ENCODE measurements at places on chromosomes 6 and 20. TPM values are rescaled to one million over a fixed set of nuclear protein-coding genes. Genes with fewer than 3 reads are reported as not detected.

- no peak for DNase-seq
These were observed 469.1 kb downstream of the GJA1 start for GRCh38 chr6:121904559-121904958.

DNA sequence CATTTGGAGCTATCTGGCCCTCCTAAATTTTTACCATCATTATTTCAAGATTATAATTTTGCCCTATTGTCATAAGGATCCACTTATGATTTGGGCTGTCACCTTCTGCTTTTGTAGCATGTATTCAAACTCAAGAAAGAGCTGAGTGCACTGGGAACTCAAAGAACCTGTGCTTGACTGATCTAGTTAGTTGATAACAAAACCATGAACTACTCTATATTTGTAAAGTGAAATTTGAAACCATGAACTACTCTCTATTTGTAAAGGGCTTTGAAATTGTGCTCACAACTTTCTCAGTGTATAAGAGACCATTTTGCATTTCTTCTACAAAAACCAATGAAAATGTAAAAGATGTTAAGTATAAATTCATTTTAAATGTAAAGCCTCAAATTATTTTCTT is 77.5 kb upstream of the POPDC3 start:
- no peak for DNase-seq

- no peak for DNase-seq
These were observed 47.0 kb downstream of the GOPC start for GRCh38 chr6:117555262-117555849.

GRCh38 chr20:9294041-9294440 is 220.3 kb upstream of the LAMP5 start:
- no peak for DNase-seq

DNA sequence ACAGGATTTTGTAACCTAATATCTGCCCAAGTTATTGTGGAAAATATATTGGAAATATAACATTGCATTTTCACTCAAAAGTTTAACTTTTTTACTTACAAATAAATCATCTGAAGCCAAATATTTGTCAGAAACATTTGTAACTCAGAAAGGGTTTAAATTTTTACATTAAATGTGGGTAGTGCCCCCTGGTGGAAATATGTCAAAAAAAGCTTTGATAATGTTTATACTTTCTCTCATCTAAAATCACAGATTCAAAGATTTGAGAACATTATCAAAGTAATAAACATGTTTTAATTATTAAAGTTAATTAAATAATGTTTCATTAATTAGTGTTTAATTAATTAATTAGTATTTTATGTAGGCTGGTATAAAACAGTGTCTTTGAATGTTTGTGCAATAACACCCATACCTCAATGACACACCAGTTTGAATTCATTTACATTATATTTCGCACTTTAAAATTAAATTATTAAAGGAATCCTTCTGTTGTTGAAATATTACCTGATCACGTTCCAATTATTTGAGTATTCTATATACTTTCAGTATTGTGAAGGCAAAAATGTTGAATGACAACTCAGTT is 320.1 kb upstream of the FKBP1C start:
- no peak for DNase-seq

GRCh38 chr6:117441824-117442264 is 16.1 kb upstream of the ROS1 start:
- no peak for DNase-seq

GRCh38 chr20:63029358-63030121 is 22.8 kb upstream of the BHLHE23 start:
- no peak for DNase-seq

GRCh38 chr20:62025832-62026563 is 39.7 kb downstream of the TAF4 start:
- no peak for DNase-seq

GRCh38 chr20:41072190-41072863 is 43.7 kb downstream of the TOP1 start:
- DNase-seq, result no peak

DNA sequence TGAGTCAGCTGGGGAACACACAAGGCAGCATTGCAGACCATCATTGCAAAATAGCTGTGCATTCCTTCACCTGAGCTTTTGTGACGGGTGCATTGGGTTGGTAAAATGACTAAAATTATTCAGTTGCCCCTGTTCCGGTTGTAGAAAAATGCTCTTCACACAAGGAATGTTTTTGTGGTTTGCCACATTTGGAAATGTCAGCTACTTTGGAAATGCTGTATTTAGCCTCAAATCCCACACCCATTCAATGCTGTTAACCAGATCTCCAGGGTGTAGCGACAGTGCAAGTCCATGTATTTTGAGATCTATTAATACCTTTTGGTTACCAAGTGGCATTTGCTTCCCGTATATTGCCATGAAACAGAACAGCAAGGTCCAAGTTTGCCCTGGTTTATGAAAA is 201.2 kb downstream of the FOXA2 start:
- no peak for DNase-seq

GRCh38 chr6:106702046-106702445 is 72.7 kb downstream of the QRSL1 start:
- no peak for DNase-seq

DNA sequence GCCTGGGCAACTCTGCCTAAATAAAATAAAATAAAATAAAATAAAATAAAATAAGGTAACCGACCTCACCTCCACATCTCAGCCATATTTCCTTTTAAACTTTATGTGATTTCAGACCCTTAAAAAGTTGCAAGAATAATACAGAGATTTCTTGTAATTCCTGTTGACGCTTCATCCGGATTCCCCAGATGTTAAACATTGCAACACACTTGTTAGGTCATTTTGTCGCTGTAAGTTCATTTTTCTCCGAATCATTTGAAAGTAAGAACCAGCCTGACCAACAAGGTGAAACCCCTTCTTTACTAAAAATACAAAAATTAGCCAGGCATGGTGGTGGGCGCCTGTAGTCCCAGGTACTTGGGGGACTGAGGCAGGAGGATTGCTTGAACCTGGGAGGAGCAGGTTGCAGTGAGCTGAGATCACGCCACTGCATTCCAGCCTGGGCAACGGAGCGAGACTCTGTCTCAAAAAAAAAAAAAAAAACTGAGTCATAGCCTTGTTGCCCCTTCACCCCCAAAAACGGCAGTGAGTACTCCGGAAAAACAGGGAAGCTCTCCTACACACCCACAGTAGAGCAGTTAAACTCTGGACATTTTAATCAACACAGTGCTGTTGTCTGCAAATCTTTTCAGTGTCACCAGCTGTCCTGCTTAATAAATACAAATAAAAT is 5.9 kb downstream of the PYGB start:
- no peak for DNase-seq

DNA sequence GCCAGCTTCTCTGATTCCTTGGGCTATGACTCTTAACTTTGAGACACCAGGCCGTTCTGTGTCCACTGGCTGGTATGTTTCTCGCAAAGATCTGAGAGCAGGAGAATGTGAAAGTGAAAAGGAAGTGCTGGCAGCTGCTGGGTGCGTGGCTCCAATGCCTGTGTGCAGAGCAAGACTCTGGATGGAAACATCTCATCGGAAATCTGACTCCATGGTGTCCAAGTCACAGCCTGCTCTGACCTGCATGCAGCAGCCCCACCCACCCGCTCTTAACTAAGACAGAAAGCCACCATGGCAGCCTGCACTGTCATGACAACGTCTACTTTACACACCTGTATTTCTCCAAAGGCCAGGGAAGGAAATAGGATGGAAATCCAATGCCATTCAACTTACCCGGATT is 66.3 kb upstream of the MPC1 start:
- no peak for DNase-seq

GRCh38 chr6:131262060-131262459 is 126.8 kb downstream of the AKAP7 start:
- no peak for DNase-seq

DNA sequence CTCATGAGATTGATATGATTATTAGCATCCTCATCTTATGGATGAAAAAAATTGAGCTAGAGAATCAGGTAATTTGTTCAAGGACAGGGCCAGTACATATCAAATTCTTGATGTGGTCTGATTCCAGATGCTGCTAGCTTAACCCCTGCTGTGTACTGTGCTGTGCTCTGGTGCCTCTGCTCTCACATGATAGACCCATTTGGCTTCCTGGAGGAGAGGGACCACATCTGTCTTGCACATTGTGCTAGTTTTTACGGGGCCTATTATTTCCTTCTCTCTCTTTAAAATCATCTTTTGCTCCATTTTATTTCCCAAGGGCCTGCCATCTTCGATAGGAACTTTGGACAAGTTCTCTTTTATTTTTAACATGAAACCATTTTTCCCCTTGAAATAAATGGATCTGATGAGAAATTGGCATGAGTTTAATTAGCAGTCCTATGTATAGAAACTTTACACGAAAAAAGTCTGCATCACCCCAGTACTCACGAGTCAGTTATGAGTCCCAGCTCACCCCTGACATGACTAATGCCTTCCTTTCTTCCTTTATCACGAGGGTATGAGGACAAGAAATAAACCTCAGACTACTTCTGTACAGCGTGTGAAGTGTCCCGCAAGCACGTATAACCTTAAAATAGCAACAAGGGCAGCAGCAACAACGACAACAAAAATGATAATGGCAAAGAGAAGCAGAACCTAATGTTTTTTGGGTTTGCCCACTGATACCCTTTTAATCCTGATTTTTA is 26.5 kb downstream of the CD109 start:
- DNase-seq, result no peak

GRCh38 chr6:149450679-149451375 is 34.0 kb downstream of the ZC3H12D start:
- DNase-seq, result no peak

- no peak for DNase-seq
These were observed 90.4 kb upstream of the HIVEP1 start for GRCh38 chr6:11921751-11922150.

GRCh38 chr6:82331031-82331773 is 32.4 kb upstream of the TPBG start:
- DNase-seq, result no peak

- DNase-seq, result no peak
These were observed 151.7 kb downstream of the THBS2 start for GRCh38 chr6:169101981-169102380.

DNA sequence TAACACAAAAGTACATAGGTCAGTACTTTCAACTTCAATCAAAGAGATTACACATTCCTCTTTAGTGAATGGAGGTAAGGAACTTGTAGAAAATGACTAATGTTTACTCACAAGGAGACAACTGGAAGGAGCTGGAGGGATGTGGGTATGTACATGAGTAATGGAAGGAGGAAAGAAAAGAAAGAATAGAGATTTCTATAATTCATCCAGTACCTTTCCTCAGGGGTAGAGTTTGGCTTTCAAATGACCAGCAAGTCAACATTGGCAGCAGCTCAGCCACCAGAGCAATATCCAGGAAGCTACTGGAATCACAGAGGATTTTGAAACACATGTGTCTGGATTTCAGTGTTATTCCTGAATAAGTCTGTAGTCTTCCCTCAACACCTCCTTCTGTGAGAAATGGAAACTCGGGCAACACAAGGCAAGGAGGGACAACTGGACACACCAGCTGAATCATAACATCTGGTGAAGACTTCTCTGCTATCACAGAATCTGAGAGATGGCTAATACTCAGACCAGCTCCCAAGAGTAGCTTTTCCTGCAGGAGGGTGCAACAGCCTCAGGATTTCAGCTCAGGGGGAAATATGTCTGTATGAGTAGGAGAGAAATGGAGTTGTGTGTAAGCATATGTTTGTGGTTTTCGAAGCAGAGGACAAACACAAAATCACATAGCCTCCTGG is 98.8 kb downstream of the HAO1 start:
- no peak for DNase-seq

- no peak for DNase-seq
These were observed 28.5 kb upstream of the HLA-DRB5 start for GRCh38 chr6:32558426-32559057.

DNA sequence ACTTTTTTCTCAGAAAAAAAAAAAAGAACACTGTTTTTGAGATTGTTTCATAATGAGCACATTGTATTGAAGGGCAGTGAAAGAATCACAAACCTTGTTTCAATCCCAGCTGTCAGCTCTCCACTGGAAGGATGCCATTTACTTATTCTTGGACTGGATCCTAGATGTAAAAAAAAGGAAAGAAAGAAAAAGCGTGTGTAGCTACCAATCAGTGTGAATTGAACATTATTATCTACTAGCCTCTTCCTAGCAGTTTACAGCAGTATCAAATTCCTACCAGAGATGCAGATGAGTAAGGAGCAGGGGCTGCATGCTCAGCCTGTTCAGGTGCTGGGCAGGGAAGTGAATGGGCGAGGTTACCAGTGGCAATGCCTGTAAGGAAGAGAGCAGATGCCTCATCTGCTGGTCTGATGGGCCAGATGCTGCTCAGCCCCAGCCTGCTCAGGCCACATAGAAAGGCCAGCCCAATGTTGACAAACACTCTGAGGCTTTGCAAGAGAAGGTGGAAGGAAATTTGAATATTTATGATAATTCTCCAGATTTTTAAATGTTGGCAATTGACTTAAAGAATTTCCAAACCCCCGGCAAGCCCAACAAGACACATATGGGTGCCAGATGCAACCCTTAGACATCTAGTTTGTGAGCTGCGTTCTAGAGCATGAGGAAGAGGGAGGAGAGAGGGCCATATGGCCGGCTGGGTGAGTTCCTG is 189.5 kb downstream of the IBTK start:
- DNase-seq, result no peak

GRCh38 chr20:23673209-23673608 is 15.6 kb downstream of the CST4 start:
- DNase-seq, result no peak

GRCh38 chr6:45691426-45691825 is 313.7 kb upstream of the SUPT3H start:
- DNase-seq, result no peak

GRCh38 chr20:1619861-1620444 is at the start of gene SIRPB1:
Gene SIRPB1, minus strand, starts transcription at chr20:1620009. Its CDS starts 65 bp downstream, at chr20:1619944.
- no peak for DNase-seq

- DNase-seq, result no peak
These were observed 68.6 kb downstream of the TENT5A start for GRCh38 chr6:81683912-81684311.

DNA sequence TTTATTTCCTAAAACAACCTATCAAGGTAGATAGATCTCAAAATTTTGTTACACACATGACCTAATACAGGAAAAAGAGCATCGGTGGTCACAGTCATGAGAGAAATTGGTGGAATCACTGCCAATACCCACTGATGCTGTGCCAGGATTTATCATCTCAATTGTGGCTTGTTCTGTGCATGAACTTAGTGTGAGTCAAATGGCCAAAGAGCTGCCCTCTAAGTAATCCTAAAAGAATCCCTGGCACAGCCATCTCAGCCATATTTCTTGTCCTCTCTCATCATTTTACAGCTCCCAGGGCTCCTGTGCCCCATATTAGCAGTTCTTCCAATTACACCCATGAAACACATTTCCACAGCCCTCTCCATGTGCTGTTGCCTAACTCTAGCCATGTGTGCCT is 6.1 kb downstream of the GSTA5 start:
- no peak for DNase-seq

The RNF39 gene
- 1.1 TPM for total RNA-seq

The FBXO9 gene
- total RNA-seq, result 50.5 TPM

The KCNK5 gene
- 1.1 TPM for total RNA-seq

The SLC29A1 gene
- 256 TPM for total RNA-seq

The PAK5 gene
- total RNA-seq, result not detected

The HCRTR2 gene
- not detected for total RNA-seq

The PACSIN1 gene
- 6.3 TPM for total RNA-seq

The RNF182 gene
- total RNA-seq, result 0.67 TPM

The KCNK16 gene
- not detected for total RNA-seq

The ALDH8A1 gene
- total RNA-seq, result 0.35 TPM

The CFAP206 gene
- total RNA-seq, result 0.26 TPM

The PTCRA gene
- not detected for total RNA-seq

The GCNT2 gene
- total RNA-seq, result 3.3 TPM

The DZANK1 gene
- 0.41 TPM for total RNA-seq

The ZBTB12 gene
- 0.52 TPM for total RNA-seq
